ENCODE measurements at places on chromosomes 7 and 10. TPM values are rescaled to one million over a fixed set of nuclear protein-coding genes. Genes with fewer than 3 reads are reported as not detected.

- no peak for DNase-seq
These were observed 260.2 kb downstream of the STK31 start for GRCh38 chr7:23970193-23970592.

GRCh38 chr7:47332213-47332612 is 249.7 kb downstream of the TNS3 start:
- no peak for DNase-seq

DNA sequence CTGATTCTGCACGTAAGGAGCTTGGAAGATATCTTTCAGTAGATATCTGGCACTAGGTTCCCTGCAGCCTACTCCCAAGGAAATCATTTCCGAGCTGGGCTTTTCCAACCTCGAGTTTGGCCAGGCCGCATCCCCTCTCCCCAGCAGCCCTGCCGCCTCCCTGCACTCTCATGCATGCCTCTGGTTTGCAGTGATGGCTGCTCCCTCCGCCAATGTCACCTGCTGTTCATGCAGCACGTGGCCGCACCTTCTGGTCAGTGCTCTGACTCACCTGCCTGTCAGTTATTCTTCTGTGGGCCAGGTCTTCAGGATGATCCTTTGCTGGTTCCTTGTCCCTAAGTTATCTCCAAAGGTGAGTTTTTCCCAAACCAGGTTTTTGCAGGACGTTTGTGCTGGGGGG is 50.6 kb upstream of the RASGEF1A start:
- no peak for DNase-seq

DNA sequence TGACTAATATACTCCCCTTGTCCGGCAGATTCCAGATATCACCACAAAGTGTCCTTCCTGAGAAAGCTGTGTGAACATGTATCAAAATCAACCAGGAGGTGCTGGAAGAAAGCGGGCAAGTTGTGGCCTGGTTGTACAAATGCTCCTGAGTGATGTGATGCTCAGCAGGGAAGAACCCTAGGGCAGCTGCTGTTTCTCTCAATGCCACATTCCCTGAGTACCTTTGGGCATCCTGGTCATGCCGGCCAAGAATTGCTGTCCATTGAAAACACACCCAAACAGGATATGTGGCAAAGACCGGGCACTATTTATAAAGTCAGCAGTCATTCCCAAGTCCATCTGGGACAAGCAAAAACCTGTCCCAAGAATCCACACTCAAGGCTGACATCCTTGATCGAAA is 7.8 kb upstream of the ADCY1 start:
- DNase-seq: no peak

DNA sequence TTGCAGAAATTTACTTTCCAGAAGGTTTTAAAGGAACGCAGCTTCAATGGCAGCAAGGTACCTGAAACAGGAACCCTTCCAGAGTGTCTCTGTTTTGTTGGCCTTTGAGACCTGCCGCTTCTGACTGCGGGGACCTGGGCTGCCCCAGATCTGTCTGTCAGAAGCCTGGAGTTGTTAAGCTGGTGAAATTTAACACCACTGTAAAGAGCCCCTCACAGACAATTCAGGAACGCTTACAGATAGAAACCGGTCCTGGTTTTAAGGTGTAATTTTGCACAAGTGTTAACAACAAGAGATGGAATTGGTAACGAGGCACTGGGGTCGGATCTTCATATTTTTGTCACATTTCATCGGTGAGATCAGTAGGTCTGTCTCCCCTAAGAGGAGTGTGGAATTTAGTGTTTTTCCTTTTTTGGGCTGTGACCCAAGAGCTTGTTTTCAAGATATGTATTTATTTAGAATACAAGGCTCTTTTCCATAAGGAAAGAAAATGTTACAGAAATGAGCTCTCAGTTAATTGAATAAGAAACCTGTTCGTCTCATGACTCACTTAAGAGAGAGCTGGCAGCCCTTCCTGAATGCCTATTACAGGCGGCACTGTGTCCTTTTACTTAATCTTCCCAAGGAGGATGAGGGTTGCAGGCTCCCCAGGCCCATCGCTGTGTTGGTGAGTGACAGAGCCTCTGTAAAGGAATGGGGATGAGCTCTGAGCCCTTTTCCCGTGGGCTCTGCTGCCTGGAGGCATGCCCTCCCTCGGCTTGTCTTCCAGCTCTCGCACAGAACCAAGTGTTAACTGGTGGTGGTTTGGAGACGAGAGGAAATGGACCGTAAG is 168.7 kb downstream of the CUX1 start:
- DNase-seq: peak; percentile 11

- DNase-seq: peak; percentile 0
These were observed 17.8 kb downstream of the YKT6 start for GRCh38 chr7:44218418-44219201.

DNA sequence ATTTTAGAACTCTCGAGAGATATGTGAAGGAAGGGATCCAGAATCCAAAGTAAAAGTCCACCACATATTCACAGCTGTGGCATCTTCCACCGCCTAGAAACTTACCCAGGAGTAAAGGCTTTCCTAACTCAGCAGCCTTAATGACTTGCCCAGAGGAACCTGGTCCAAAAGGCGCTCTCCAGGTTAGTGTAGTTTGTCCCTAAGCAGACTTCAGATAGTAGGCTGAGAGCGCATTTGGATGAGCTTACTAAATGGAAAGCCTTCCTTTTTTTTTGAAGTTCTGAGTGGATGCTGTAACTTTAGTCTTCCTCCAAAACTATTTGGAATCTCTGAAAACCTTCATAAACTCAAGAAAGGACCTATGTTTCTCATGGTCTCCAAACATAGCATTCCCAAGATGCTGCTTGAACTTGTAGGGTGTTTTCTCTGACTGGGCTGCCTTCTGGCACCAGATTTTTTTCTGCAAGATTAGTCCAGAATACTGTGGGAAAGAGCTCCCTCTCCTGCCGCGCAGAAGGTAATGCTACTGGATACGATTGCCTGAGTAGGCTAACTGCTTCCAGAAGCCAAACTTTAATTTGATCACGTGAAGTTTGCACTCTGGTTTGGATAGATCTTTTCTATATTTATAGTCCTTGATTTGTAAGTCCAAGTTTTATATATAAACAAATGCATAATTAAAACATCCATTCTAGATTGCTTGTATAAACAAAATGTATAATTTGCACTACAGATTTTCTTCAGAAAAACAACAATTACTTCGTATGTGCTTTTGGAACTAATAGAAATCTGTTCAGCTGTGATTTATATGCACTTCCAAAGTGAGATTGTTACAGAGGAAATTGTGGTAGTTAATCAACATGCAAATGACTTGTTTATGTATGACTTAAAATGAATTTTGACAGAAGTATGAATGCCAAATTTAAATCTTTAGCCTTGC is 19.6 kb upstream of the GPR37 start:
- peak; percentile 58 for DNase-seq

GRCh38 chr7:41869997-41870396 is 167.1 kb upstream of the INHBA start:
- no peak for DNase-seq

GRCh38 chr10:110058212-110058611 is 50.4 kb downstream of the ADD3 start:
- no peak for DNase-seq

The HOXA10 gene
- total RNA-seq: not detected

GRCh38 chr7:128255271-128255670 is 14.2 kb downstream of the LEP start:
- no peak for DNase-seq

GRCh38 chr7:66958538-66959350 is 36.6 kb downstream of the SBDS start:
- no peak for DNase-seq

The CHST3 gene
- total RNA-seq: 12.5 TPM

GRCh38 chr10:59025981-59026765 is 150.3 kb upstream of the PHYHIPL start:
- no peak for DNase-seq

DNA sequence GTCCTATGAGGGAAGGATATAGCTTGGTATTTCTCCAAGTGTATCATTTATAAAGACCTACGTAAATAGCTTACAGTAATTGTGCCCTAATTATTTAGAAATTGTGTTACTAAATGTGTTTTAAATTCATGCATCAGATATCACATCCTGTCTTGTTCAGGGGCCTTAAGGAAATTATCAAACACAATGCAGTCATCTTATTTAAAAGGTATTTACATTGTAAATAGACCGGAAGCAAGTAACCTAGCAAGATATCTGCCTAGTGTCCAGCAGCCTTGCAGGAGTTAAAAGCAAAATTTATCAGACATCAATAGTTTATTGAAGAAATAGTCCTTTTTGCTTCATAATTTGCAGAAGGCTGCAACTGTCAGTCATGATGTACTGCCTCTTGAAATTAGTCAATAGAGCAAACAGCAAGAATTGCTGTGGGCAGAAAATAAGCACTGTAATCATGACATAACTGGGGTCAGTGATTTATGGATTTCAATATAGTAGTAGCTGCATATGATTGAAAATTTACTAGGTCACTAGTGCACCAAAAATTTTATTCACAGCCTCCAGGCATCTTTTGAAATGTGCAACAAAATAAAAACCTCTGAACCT is 23.1 kb downstream of the GLRX3 start:
- no peak for DNase-seq

DNA sequence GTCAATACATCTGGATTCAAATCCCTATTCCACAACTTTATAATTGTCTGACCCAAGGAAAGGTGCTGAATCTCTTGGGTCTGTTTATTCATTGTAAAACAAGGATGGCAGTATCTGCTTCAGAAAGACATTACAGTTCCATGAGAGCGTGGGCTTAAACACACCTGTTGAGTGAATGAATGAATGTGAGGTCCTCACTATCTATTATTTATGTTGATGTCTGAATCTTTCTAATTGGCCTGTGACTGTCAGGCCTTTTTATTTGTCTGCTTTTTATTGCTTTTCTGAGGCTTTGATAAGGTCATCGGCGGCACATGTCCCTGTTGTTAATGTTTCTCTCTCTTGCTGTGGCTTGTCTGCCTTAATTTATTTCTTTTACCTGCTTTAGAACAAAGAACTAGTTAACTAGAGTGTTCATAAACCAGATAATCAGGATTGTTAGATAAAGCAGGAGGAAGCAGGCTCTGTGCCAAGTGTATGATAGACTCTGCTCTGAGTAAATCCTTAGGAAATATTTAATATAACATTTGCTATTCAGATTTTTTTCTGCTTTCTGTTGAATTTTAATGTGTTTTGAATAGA is 42.3 kb upstream of the CYCS start:
- no peak for DNase-seq

DNA sequence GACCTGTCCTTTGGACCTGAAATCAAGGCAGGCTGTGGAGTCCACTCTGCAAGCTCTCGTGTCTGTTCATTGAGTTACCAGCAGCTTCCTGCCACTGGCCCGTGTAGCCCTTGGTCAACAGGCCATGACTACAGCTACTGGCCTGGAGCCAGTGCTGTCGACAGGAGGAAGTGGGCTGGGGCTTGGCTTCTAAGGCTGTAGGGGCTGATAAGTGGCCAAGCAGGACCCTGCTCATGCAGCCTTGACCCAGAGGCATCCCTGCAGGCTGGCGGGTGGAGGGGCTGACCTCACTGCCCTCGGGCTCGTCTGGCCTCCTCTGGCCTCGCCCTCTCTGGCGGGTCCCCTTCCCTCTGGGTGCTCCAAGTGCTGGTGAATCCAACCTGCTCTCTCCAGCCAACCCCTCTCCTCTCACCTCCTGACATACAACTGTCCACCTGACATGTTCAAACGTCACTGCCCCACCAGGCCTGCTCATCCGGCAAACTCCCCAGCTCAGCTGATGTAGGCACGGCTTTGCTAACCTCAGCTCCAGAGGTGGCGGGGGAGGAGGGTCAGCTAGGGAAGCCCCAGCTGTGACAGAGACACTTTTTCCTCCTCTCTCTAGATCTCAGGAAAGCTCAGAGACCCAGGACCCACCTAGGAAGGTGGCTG is 188.6 kb upstream of the LYZL2 start:
- DNase-seq: peak; percentile 98

The GPR15LG gene
- total RNA-seq: not detected

- DNase-seq: peak; percentile 86
These were observed 125.9 kb upstream of the PPIF start for GRCh38 chr10:79221110-79222051.

DNA sequence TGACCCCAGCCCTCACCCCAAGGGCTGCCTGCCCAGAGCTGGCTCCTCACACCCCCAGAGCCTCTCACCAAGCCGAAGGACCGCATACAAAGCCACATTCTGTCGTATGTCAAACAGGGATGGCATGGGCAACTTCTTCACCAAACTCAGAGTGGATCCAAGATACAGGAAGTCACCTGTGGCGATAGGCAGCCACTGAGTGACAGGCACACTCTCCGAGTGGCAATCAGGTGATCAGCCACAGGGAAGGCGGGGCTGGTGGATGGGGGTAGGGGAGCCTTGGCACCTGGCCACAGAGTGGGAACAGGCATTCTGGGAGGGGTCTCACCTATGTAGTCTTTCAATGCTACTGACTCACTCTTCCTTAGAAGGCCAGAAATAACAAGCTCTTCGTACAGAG is 7.1 kb upstream of the ASB10 start:
- no peak for DNase-seq

GRCh38 chr7:137695942-137696341 is 150.8 kb downstream of the DGKI start:
- no peak for DNase-seq

DNA sequence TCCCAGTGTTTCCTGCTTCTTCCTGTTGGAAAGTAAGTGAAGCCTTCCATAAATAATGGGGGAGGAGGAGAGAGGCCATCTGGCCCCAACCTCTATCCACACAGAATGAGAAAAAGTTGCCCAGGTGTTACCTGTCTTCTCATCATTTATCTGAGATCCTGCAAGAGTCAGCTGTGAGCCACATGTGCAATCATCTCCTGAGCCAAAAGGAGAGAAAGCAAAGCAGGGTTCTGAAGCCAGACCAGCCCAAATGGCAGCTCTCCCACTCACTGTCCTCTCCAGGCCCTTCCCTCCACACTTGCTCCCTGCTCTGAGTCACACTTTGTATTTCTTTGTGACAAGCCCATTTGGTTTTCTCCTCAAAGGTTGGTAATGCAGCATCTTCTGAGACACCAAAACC is 65.9 kb downstream of the FAM204A start:
- no peak for DNase-seq

GRCh38 chr10:28938745-28939144 is 261.4 kb downstream of the BAMBI start:
- no peak for DNase-seq

The GTF2IRD2 gene
- total RNA-seq: 16.9 TPM

DNA sequence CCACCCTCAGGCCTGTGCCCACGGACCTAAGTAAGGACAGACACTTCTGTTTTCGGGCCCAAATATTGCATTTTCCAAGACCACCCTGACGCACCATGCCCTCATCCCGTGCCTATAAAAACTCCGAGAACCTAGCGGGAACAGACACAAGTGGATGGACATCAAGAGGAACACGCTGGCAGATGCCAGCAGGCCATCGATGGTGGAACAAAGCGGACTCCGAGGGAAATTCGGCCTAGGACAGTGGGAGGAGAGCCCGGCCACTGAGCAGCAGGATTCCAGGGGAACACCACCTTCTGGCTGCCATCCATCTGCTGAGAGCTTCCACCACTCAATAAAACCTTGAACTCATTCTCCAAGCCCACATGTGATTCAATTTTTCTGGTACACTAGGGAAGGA is 243.6 kb upstream of the ZWINT start:
- DNase-seq: no peak

DNA sequence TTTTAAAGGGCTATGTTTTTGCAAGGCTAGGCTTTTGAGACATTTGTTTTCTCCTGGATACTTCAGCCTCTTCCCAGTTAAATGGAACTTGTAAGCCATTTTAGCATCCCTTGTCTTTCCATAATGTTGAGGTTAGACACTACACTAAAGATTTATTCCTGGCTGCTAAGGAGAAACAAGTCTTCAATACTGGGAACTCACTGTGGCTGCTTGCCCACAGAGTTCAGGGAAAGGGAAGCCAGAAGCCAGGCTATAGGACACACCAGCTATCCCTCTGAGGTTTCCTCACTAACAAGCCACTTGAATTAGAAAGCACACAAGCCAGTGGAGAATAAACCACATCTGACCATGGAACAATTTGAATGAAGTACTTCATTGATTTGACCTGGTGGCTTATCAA is 421.7 kb upstream of the CHRM2 start:
- no peak for DNase-seq

The STEAP4 gene
- 45.2 TPM for total RNA-seq

Measured in thyroid gland (tissue), 4 donors.